ENCODE measurements at places on chromosomes 12 and 14.

DNA sequence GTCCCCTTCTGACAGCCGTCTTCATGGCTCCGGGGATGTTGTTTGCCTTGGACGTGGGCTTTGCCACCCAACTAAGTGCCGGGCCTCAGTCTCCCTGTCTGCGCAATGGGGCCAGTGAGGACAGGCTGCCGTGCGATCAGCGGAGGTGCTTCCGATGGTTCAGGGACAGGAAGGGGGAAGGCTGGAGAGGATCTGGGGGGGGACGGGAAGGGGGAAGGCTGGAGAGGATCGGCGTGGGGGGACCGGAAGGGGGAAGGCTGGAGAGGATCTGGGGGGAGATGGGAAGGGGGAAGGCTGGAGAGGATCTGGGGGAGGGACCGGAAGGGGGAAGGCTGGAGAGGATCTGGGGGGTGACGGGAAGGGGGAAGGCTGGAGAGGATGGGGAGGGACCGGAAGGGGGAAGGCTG is 3.4 kb downstream of the MMP17 start:
- DNase-seq = no peak

GRCh38 chr14:23563473-23564180 is 4.0 kb downstream of the AP1G2 start:
- DNase-seq = no peak

- DNase-seq = no peak
Measured at GRCh38 chr14:75274899-75275569, 3.6 kb upstream of the FOS start.

GRCh38 chr14:37642125-37642524 is 46.7 kb downstream of the TTC6 start:
- no peak for DNase-seq

DNA sequence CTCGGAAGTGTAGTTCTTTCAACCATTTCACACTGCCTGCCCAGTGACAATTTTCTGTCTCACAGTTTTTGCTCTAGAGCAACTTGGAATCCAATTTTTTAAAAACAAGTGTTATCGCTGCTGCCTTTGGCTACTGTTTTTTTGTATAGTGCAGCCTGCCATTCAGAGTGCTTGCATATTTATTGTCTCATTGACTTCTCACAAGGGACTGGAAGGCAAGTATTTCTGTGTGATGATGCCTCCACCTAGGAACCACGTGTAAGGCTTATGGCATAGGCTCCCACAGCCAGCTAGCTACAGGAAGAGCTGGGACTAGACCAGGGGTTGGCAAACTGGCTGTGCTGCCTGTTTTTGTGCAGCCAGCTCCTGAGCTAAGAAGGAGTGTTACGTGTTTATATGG is 903 bp downstream of the PARPBP start:
- no peak for DNase-seq

DNA sequence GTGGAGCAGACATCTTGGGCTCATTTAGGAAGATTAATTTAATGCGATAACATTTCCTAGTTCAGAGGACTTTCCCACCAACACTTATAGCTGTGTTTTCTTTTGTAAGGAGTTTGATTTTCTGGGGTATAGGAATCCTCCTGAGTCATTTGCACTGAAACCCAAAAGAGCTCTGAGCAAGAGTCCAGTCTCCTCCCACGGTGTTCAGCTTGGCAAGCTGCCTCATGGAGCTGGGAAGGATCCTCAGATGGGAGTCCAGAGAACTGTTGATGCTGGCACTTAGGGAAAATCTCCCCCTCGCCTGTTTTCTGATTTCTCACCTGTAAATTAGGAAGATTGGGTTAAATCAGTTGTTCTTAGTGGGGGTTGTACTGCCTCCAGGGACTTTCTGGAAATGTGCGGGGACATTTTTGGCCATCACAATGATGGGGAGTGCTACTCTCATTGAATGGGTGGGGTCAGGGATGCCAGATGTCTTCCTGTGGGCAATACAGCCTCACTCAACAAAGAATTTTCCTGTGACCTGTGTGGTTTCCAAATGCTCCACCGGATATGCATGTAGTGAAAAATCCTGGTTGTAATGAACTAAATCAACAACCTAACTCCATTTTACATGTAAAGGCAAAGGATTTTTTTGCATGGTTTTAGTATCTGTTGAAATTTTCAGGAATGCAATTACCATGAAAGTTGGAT is 150.6 kb downstream of the ADCK1 start:
- no peak for DNase-seq

- DNase-seq = no peak
Measured at GRCh38 chr12:63238892-63239291, 87.9 kb upstream of the AVPR1A start.

- no peak for DNase-seq
Measured at GRCh38 chr14:96423446-96424108, 31.6 kb downstream of the AK7 start.

- no peak for DNase-seq
Measured at GRCh38 chr14:81275305-81276072, 54.7 kb upstream of the GTF2A1 start.

GRCh38 chr12:11894890-11895289 is 175.8 kb upstream of the BCL2L14 start:
- DNase-seq = no peak

DNA sequence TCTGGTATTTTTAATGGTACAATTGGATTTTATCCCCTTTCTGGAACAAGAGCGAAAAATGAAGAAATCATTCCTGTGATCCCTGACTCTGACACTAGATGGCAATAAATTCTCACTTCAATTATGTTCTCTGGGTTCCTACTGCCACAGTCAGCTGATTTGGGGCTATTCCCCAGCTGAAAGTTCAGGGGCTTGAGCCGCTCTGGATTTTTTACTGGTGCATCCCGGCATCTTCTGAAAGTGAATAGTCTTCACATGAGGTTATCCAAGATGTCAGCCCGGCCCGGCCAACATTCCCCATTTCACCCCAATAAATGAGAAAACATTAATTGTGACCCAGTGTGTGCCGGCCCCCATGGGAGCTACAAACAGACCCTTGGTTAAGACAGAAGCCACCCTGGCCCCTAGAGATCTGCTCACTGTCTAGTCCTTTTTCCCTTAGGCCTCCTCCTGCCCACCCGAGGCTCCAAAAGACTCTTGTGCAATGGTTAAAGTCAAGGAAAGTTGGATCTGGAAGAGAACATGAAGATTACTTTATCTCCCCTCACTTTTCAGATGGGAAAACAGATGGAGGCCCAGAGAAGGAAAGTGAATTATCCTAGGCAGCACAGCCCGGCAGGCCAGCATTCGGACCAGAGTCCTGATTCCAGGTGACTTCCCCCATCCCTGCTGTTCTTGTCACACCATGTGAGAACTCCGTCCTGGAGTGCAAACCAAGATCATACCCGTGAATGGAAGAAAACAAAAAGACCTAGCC is 20.8 kb downstream of the CKAP4 start:
- peak; percentile 8 for DNase-seq

GRCh38 chr12:51323317-51323960 is 535 bp downstream of the BIN2 start:
- no peak for DNase-seq

GRCh38 chr14:64938972-64939816 is 3.4 kb downstream of the GPX2 start:
- no peak for DNase-seq

DNA sequence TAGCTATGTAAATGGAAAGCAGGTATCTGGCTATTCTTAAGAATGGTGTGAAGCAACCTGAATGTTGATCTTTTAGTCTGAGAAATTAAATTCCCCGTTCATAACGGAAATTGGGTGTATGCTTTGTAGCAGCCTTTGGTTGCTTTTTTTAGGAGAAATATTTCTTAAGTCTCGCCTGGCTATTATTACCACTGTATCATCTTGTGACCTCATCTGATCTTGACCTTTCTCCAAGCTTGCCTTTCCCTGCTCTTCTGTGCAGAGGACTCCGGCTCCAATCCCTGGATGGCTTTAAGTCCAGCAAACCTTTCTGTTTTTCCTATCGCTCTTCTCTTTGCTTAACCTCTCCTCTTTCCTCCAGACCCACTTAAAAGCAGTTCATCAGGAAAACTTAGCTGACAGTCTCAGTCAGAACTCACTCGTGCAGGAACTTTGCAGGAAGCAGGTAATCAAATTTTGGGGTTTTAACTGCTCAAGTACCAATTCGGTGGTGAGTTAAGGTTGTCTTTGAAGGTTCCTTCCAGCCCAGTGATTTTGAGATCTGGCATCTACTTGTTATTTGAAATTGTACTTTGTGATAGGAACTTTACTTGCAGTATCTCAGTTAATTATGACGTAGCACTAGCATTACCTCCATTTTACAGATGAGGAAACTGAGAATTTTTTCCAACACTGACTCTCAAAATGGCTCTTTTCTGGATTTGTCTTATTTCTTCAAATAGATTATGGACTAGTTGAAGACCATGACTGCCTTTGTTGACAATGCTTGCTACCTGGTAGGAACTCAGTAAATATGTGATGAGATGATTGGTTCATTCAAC is 14.1 kb downstream of the PPFIBP1 start:
- DNase-seq = no peak

- no peak for DNase-seq
Measured at GRCh38 chr12:50620109-50620977, 115.6 kb downstream of the DIP2B start.

- DNase-seq = no peak
Measured at GRCh38 chr14:91311284-91311662, 66.8 kb upstream of the GPR68 start.

GRCh38 chr12:57475271-57476161 is 4.2 kb downstream of the ARHGAP9 start:
- no peak for DNase-seq

GRCh38 chr12:5259523-5259922 is 172.4 kb upstream of the NTF3 start:
- DNase-seq = no peak

DNA sequence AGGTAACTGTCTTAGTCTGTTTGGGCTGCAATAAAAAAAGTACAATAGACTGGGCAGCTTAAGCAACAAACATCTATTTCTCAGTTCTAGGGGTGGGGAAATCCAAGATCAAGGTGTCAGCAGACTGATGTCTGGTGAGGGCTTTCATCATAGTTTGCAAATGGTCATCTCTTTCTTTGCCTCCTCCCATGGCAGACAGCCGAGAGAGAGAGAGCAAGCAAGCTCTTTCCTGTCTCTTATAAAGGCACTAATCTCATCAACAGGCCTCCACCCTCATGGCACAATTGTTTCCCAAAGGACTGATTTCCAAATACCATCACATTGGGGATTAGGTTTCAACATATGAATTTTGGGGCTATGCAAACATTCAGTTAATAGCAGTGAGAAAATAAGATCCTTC is 445.6 kb upstream of the FLRT2 start:
- no peak for DNase-seq

DNA sequence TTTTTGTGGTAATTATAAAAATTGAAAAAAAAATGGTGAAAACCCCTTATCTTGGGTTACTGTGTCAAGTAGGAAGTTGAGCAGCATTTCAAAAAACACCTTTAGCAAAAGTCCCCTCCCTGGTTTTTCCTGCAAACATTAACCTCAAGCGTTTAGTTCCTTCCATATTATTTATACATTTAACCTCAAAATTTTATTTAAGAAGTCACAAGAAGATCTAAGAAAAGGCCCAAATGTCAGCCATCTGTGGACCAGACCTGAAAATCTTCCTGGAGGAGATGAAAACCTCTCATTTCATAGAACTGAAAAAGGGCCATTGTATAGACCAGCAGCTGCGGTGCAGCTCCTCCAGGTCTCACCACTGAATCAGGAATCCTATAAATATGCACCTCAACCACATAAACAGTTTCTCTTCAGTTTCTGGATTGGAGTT is 40.4 kb upstream of the BTG1 start:
- DNase-seq = no peak

DNA sequence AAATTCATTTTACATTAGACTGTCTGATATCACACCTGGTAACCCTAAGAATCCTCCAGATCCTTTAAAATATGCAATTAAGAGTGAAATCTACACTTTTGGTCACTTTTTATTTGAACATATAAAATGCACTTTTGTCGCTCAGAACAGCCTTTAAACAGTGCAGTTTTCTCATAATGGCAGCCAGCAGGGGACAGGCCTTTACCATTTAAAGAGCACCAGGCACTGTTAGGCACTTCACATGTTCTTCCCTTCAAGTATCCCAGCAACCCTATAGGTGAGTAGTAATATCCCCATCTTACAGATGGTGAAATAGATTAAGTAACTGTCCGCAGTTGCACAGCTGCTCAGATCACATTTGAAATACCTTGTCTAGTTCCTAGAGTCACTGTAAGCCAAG is 11.3 kb upstream of the SAMD4A start:
- DNase-seq = no peak

GRCh38 chr14:72902801-72903530 is 9.1 kb upstream of the DPF3 start:
- DNase-seq = no peak

- no peak for DNase-seq
Measured at GRCh38 chr14:42523666-42524065, 917.0 kb downstream of the LRFN5 start.

GRCh38 chr14:49768301-49769121 is 558 bp downstream of the KLHDC2 start:
- no peak for DNase-seq

DNA sequence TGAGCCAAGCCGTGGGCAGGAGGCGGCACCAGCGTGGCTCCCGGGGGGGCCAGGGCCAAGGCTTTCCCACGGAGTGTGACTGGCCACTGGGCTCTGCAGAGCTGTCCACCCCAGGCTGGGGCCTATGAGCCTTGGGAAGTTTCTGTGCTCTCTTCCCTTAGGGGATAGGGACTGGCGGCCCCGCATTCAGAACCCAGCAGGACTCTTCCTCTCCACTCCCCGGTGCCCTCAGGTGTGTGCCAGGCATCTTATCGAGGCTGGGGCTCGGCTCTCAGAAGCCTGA is 17.8 kb upstream of the EIF2B2 start:
- no peak for DNase-seq

DNA sequence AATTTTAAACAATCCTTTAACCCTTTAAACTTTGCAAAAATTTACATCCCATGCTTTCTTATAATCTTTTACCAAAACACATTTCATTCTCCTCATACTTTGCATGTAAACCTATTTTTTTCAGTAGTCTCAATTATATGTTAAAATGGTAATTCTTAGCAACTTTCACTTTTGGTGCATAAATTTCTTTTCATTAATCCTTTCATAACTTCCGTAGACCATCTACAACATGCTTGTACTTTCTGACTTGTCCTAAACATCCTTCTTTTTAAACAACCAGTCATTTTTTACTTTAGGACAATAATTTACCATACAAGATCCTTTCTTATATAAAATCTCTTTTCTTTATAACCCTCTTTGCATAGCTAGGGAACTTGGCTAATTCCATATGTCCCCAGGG is 19.5 kb downstream of the CCDC91 start:
- no peak for DNase-seq

GRCh38 chr12:6567112-6567670 is 900 bp downstream of the NOP2 start:
- DNase-seq = no peak

- DNase-seq = no peak
Measured at GRCh38 chr12:6917491-6918231, 3.3 kb downstream of the ENO2 start.

- DNase-seq = no peak
Measured at GRCh38 chr12:121514184-121514742, 66.6 kb downstream of the KDM2B start.

DNA sequence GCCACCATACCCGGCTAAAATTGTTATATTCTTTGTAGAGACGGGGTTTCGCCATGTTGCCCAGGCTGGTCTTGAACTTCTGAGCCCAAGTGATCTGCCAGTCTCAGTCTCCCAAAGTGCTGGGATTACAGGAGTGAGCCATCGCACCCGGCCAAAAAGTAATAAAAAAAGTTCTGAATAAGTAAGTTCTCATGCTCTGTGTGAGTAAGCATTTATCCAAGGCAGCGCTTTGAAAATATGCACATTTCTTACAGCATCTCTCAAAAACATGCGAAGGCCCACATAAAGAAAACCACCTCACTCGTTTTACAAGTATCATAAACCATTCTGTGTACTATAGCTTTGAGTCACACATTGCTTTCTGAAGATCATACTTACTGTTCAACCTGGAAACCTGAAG is 8.6 kb downstream of the GIT2 start:
- DNase-seq = no peak

All from NCI-H1930 (cell line).